ENCODE measurements at places on chromosomes 4 and X.
A peak's percentile ranks its signal among the peaks of the same experiment; 100 is the strongest.

DNA sequence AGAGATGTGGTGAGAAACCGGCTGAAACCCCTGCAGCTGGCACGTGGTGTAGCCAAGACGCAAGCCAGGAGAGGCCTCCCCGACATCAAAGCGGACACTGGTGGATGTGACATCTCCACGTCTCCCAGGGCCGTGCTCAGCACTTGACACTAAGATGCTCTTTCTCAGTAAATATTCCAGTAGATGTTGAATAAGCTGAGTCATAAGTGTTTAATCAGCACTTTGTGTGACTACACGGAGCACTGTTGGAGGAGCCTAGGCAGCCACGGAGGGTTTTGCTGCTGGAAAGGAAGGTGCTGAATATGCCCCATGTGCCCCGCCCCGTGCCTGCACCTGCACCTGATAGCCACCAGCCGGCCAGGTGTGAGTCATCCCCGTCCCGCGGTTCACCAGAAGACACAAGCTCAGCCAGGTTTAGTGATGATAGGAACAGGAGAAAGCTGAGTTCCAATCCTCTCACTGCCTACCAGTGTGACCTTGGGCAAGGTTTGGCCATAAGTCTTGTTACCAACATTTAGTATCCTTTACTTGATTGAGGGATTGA, 29.0 kb upstream of the C4orf50 start:
- DNase-seq: no peak

DNA sequence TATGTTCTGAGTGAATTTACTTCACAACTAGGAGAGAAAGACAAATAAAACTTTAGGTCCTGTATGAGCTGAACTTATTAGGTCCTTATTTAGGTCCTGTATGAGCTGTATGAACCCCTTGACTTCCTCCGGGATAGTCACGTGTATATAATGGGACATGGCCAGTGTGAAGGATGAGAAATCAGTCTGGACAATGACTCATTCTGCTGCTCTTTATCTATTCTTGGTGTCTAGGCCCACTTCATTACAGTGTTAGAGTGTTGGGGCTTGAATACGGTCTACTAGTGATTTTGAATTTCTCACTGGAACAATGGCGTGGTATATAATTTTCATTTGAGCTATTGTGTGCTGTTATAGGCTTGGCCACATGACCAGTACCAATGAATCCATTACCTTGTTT, 21.9 kb downstream of the STK26 start:
- no peak for DNase-seq

DNA sequence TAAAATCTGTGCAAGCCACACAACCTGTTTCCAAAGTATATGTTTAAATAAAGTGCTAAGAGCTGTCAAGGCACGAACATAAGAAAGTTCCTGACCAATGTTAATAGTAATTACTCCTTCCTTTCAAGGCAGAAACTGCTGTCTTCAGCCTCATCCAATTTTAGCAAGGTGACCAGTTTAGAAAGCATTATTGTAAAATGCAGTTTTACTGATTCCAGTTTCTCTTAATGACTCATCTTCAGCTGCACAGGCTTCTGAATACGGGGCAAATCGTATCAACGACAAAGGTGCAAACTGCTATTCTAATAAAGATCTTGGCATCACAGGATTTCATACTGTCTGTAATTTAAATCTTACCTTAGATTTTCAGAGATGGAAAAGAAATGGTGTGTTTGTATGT, 87.5 kb downstream of the PPP3CA start:
- no peak for DNase-seq

GRCh38 chrX:135512508-135513129, 7.8 kb upstream of the INTS6L start:
- no peak for DNase-seq

DNA sequence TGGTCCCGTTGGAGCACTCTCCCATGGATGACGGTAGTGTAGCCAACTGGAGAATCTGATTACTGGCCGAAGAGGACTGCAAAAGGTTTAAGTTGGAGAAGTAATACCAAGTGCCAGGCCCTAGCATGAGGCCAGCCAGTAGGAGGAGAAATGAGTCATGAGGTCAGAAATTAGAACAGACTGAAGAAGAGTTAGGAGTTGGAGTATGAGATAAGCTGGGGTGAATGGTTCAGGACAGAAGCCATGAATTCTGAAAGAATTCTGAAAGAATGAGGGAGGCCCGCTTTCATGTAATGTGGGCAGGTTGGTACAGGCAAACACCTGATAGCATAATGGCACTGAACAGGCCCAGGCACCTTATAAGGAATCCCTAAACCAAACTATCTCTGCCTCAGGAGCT, 18.4 kb upstream of the STK26 start:
- DNase-seq: peak; percentile 67

- no peak for DNase-seq
These were observed 9.1 kb upstream of the MAGED4B start for GRCh38 chrX:52078131-52078530.

DNA sequence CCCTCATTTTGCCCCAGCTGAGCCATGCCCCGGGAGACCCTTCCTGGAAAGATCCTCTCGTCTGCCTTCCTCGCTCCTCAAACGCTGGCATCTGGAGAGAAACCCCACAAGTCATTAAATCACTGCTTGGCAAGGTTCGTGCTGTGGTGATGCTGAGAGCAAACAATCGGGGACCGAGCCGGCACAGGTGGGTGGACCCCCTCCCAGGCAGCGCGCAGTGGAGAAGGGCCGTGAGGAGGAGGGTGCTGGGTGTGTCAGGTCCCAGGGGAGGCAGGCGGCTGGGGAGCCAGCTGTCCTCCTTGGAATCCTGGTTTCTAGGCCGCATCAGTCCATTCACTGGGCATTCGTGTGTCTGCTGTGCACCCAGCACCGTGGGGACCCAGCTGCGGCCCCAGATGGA, 64.9 kb upstream of the PSAPL1 start:
- no peak for DNase-seq

DNA sequence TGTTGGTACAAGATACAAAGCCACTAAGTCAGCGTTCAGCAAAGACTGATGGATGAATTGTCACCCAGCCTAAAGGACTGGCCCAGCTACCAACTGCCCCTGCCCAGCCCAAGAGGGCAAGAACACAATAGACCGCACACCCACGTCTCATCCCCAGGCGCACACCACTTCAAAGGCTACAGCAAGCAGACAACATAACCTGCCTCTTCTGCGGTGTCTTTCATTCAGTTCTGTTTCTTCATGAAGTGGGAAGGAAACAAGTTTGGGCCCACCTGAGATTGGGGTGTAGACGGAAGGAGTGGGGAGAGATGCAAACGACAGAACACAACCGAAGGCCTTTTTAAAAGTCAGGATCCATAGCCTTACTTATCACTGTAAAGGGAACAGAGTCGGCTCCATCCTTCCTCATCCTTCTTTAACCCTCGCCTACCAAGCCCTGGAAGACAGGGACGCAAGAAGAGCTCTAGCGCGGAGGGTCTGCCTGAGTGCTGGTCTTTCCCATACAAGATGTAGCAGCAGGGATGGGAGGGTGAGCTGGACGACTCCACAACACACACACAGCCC, 691 bp downstream of the SCARB2 start:
- DNase-seq: peak; percentile 51

DNA sequence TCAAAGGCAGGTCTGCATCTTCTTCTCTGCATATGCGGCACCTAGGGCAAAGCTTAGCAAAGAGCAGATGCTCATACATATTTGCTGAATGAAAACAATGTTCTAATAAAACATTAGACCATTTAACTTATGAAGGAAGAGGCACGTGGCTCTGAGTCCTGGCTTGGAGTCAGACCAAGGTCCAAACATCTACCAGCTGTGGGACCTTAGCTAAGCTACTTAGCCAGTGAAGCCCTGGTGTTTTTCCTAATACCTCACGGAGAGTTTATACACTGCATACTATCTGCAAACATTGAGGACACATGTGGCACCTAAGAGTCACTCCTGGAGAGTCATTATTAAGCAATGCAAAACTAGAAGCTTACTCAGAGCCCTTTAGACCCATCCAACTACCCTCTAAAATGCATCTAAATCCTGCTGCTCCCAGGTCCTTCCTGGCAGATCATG, 9.0 kb downstream of the PDGFC start:
- DNase-seq: no peak

DNA sequence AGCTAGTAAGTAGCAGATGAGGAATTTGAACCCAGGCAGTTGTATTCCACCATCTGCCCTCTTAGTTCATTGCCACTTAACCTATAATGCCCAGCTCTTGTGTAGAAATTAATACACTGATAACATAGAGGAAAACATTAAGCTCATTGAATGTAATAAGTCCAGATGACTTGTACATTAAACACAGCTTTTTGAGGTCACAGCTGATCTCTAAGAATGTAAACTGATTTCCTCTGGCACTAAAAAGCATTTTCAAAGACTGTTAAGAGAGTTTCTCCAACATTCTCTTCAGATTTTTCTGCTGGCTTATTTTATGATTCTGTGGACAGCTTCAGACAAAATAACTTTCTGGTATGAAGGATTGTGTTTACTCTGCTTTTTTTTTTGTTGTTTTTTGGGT, 42.7 kb downstream of the HPRT1 start:
- DNase-seq: no peak

GRCh38 chr4:40432504-40432903, 97.4 kb downstream of the CHRNA9 start:
- no peak for DNase-seq

- no peak for DNase-seq
These were observed 35.4 kb downstream of the C4orf33 start for GRCh38 chr4:129131343-129131742.

- no peak for DNase-seq
These were observed 14.9 kb upstream of the PDE5A start for GRCh38 chr4:119643306-119644042.

Measured in mammary epithelial cell (primary cell).